Ascending aorta (tissue), 2 donors: ENCODE measurements at places on chromosomes 1 and 21. TPM values are rescaled to one million over a fixed set of nuclear protein-coding genes. Genes with fewer than 3 reads are reported as not detected.

- no peak overlapping the region for H3K4me3 ChIP-seq
- H3K36me3 ChIP-seq, result peaks cover 10% of the 10 kb centered on the region
- H3K27me3 ChIP-seq, result no peaks in the 10 kb centered on the region
- no peaks in the 10 kb centered on the region for H3K4me1 ChIP-seq
- H3K27ac ChIP-seq, result no peak overlapping the region
These were observed 104.8 kb downstream of the NPHP4 start for GRCh38 chr1:5887349-5887970.

DNA sequence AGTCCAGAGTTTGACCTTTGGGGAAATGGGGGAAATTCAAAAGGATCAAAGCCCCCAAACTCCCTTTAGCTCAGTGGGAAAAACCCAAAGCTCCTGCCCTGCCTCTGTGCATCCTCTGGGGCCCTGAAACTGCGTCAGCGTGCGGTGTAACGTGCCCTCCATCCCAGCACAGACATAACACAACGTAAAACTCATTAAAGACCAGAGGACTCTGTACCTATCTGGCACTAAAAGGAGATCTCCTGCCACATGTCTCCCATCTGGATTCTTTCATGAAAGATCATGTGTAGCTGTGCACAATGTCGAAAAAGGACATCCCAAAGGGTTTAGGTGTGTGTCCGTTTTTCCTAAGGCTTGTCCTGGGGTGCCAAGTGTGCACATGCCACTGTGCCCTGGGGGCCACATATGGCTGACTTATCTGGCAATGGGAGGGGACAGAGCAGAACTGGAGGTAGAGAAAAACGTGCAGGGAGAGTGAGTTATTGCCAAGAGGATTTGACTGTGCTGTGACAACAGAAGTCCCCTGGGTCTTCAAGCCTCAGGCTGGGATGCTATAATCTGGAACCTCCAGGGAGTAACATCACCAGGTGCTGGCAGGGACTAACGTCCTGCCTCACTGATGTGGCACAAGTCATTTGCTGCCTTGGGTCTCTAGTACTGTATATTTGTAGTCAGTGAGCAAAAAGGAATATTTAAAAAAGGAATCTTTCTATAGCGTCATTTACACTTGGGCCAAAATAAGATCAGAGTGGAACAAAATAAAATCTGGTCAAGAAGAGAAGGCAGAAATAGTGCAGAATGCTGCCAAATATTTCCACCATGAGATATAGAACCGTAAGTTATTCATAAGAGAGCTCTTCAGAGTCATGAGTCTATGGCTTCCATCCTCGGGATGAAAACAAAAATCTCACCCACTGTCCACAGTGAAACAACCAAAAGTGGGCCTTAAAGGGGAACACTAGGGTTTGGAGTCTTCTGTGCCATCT lies 52.3 kb downstream of the ITPKB start:
- H3K27ac ChIP-seq, result peak overlapping the region; percentile 0
- DNase-seq, result no peak
- no peak overlapping the region for H3K4me3 ChIP-seq
- no peaks in the 10 kb centered on the region for H3K36me3 ChIP-seq
- H3K27me3 ChIP-seq, result no peaks in the 10 kb centered on the region

- no peaks in the 10 kb centered on the region for H3K4me1 ChIP-seq
- peaks cover 6% of the 10 kb centered on the region for H3K36me3 ChIP-seq
- DNase-seq, result no peak
- H3K27me3 ChIP-seq, result no peaks in the 10 kb centered on the region
- no peak overlapping the region for H3K27ac ChIP-seq
These were observed 61.4 kb downstream of the TMEM200B start for GRCh38 chr1:29062157-29062942.

- no peaks in the 10 kb centered on the region for H3K36me3 ChIP-seq
- peak; percentile 30 for DNase-seq
- H3K27ac ChIP-seq, result no peak overlapping the region
- no peaks in the 10 kb centered on the region for H3K27me3 ChIP-seq
- no peak overlapping the region for H3K4me3 ChIP-seq
These were observed 43.5 kb upstream of the RAB4A start for GRCh38 chr1:229227298-229227919.

GRCh38 chr1:220330265-220330664 lies 58.0 kb upstream of the RAB3GAP2 start:
- no peak overlapping the region for H3K4me3 ChIP-seq
- no peak overlapping the region for H3K27ac ChIP-seq
- DNase-seq, result no peak
- no peaks in the 10 kb centered on the region for H3K4me1 ChIP-seq
- H3K27me3 ChIP-seq, result no peaks in the 10 kb centered on the region

DNA sequence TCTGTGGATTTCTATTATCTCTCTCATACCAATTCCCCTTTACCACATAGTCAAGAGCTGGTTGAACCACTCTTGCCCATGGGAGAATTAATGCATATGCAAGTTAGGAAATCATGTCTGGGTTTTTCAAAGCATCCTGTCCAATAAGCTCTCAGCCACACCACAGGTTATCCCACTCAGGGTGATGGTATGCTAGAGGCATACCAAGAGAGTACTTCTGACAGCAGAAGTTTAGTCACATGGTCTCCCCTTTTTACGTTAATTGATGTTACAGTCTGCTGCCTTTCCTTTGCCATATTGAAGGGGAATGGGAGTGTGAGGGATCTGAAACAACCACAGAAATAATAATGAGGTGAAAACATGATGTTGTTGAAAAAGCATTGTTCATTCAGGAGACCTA lies 135.8 kb upstream of the PBX1 start:
- no peaks in the 10 kb centered on the region for H3K4me1 ChIP-seq
- no peak overlapping the region for H3K27ac ChIP-seq
- H3K4me3 ChIP-seq, result no peak overlapping the region
- H3K36me3 ChIP-seq, result no peaks in the 10 kb centered on the region

DNA sequence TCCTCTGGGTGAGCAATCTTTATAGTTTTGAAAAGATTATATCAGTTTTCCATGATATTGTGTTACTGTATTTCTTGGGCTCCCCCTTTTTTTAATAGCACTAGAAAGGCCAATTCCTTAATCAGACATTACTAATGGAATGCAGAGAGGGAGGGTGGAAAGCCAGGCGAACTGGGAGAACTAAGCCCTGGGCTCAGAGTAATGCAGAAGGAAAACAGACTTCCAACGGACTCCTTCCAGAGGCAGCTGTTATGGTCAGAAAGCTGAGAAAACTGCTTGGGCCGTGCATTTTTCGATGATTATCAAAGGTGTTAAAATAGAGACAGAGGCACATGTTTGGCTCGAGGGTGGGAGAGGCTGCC lies 206.3 kb downstream of the FOXD2 start:
- H3K27me3 ChIP-seq, result no peaks in the 10 kb centered on the region
- H3K4me1 ChIP-seq, result peaks cover 4% of the 10 kb centered on the region
- DNase-seq, result no peak
- H3K27ac ChIP-seq, result peak overlapping the region; percentile 82
- H3K4me3 ChIP-seq, result no peak overlapping the region

- no peaks in the 10 kb centered on the region for H3K36me3 ChIP-seq
- no peaks in the 10 kb centered on the region for H3K4me1 ChIP-seq
- no peak for DNase-seq
- H3K27ac ChIP-seq, result no peak overlapping the region
- H3K27me3 ChIP-seq, result no peaks in the 10 kb centered on the region
- no peak overlapping the region for H3K4me3 ChIP-seq
These were observed 39.2 kb downstream of the PROX1 start for GRCh38 chr1:214026985-214027384.

- H3K36me3 ChIP-seq, result no peaks in the 10 kb centered on the region
- no peak overlapping the region for H3K4me3 ChIP-seq
- no peak for DNase-seq
- H3K27me3 ChIP-seq, result no peaks in the 10 kb centered on the region
- H3K27ac ChIP-seq, result no peak overlapping the region
These were observed 463.2 kb upstream of the RUNX1 start for GRCh38 chr21:35512346-35512745.

DNA sequence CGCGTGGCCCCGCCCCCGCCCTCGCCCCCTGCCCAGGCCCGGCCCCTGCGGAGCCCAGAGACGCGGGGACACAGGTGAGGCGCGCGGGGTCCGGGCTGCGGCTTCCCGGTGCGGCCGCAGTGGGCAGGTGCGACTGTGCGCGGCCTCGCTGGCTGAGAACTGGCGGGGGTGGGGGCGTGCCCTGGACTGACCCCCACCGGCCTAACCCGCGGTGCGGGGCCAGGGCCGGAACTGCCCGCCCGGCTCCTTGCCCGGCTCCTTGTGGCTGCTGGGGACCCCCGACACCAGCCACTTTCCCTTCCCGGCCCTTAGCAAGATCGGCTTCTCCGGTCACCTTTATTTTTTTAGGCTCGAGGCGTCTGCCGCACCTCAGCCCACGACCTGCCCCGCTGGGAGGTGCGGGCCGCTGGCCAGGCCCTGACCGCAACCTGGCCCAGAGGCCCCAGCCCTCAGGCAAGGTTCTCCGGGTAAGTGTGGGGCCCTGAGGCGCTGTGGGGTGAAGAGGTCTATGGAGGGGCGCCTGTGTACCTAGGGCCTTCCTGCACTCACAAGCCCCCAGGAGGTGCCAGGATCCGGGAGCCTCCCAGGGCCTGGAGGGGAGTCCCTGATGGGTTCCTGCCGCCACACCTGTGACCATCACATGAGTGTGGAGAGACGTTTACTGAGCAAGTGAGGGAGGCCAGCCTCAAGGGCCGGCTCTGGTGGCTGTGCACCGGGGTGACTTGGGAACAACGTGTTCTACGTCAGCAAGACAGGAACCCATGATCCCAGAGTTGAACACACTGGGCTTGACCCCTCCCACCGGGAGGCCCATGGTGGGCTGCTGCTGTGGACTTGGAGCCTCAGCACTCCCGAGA lies at the start of gene SMIM1:
Gene SMIM1, plus strand, starts transcription at position 35 of the 857 bp plus-strand sequence. CDS start 2,625 bp downstream, outside the sequence.
- no peak for DNase-seq
- peak within 1 kb of the TSS; percentile 52 for H3K27ac ChIP-seq
- H3K27me3 ChIP-seq, result no peaks in the 10 kb centered on the region
- H3K36me3 ChIP-seq, result no peaks in the 10 kb centered on the region
- peak within 1 kb of the TSS; percentile 71 for H3K4me3 ChIP-seq
- H3K4me1 ChIP-seq, result peaks cover 8% of the 10 kb centered on the region

DNA sequence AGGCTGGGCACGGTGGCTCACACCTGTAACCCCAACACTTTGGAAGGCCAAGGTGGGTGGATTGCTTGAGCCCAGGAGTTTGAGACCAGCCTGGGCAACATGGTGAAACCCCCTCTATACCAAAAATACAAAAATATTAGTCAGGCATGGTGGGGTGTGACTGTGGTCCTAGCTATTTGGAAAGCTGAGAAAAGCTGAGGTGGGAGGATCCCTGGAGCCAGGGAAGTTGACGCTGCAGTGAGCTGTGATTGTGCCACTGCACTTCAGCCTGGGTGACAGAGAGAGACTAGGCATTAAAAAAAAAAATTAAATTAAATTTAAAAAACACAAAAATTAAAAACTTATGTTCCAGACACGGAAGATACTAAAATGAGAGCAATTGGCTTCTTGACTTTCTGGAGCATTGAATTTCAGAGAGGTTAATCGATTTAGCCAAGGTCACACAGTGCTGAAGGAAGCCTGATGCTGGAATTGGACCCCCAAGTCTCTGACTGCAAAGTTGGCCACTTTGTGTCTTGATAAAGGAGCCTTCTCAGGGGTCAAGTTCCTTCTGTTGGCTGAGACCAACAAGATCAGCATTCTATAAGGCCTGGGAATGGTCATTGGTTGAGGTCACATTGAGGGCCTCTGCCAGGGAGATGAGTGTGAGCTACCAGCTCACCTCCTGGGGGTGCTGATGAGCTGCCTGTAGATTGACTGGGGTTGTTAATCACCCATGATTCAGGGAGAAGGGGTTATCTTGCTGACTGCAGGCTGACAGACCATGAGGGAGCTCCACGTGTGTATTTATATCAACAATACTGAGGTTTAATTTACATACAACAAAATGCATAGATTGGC lies 54.3 kb downstream of the RPS6KA1 start:
- no peaks in the 10 kb centered on the region for H3K36me3 ChIP-seq
- DNase-seq, result no peak
- H3K27me3 ChIP-seq, result no peaks in the 10 kb centered on the region
- H3K4me3 ChIP-seq, result no peak overlapping the region
- no peak overlapping the region for H3K27ac ChIP-seq
- H3K4me1 ChIP-seq, result no peaks in the 10 kb centered on the region

DNA sequence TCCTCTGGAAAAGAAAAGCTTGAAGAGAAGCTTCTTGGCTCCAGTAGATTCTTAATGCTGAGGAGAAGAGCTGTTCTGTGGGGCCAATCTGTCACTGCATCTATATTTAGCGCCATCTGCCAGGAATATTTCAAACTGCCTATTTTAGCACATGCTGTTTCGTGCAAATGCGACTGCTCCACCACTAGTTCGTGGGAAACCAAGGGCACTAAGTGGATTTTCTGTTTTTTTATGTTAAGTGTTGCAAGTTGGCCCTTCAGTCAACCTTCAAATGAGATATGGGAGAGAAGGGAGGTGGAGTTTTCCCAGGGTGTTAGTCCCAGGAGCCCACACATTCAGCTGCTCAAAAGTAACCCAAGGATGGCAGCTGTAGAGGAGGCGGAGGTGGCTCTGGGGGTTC lies 91.9 kb downstream of the TSEN15 start:
- no peaks in the 10 kb centered on the region for H3K27me3 ChIP-seq
- H3K4me1 ChIP-seq, result no peaks in the 10 kb centered on the region
- H3K36me3 ChIP-seq, result no peaks in the 10 kb centered on the region

GRCh38 chr1:173502104-173502503 lies 25.0 kb downstream of the PRDX6 start:
- no peak overlapping the region for H3K4me3 ChIP-seq
- DNase-seq, result no peak
- H3K27me3 ChIP-seq, result no peaks in the 10 kb centered on the region
- H3K36me3 ChIP-seq, result no peaks in the 10 kb centered on the region
- no peaks in the 10 kb centered on the region for H3K4me1 ChIP-seq

- no peaks in the 10 kb centered on the region for H3K36me3 ChIP-seq
- DNase-seq, result no peak
- H3K27ac ChIP-seq, result no peak overlapping the region
- no peaks in the 10 kb centered on the region for H3K4me1 ChIP-seq
- no peak overlapping the region for H3K4me3 ChIP-seq
These were observed 35.7 kb downstream of the PALMD start for GRCh38 chr1:99681583-99681982.

DNA sequence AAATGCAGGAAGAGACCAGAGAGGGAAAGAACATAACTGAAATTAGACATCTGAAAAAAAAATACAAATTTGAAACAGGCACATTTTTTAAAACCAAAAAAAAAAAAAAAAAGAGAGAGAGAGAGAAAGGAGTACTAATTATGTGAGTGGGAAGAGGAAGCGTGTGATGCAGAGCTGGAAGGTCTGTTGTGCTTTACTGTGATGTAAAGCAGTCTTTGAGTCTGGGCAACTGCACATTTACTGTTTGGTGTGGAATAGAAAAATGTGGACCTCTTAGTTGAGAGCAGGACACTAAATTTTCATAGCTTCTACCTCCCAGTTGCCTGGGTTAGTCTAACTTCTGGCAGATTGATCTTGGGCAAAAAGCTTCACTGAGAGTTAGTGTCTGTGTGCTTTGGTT lies 16.5 kb downstream of the LHX9 start:
- H3K27ac ChIP-seq, result no peak overlapping the region
- H3K36me3 ChIP-seq, result no peaks in the 10 kb centered on the region
- DNase-seq, result no peak
- H3K4me1 ChIP-seq, result no peaks in the 10 kb centered on the region

- H3K4me1 ChIP-seq, result peaks cover 9% of the 10 kb centered on the region
- no peaks in the 10 kb centered on the region for H3K36me3 ChIP-seq
- H3K27ac ChIP-seq, result no peak overlapping the region
- H3K27me3 ChIP-seq, result peaks cover 27% of the 10 kb centered on the region
- no peak overlapping the region for H3K4me3 ChIP-seq
- no peak for DNase-seq
These were observed 15.4 kb upstream of the TBX15 start for GRCh38 chr1:119003413-119004128.

The HSPG2 gene
- 1,294 TPM for total RNA-seq

The CA6 gene
- not detected for total RNA-seq

The GOLPH3L gene
- 14.7 TPM for total RNA-seq

The SLC35F3 gene
- 1.4 TPM for total RNA-seq

The KRTAP7-1 gene
- total RNA-seq, result not detected

The OR2T33 gene
- not detected for total RNA-seq

The CCDC30 gene
- not detected for total RNA-seq

The PRDX1 gene
- total RNA-seq, result 245 TPM

The TNFRSF18 gene
- total RNA-seq, result not detected
